Esophagus muscularis mucosa (tissue), 4 donors: ENCODE measurements at places on chromosomes 2 and 18. TPM values are rescaled to one million over a fixed set of nuclear protein-coding genes. Genes with fewer than 3 reads are reported as not detected.

DNA sequence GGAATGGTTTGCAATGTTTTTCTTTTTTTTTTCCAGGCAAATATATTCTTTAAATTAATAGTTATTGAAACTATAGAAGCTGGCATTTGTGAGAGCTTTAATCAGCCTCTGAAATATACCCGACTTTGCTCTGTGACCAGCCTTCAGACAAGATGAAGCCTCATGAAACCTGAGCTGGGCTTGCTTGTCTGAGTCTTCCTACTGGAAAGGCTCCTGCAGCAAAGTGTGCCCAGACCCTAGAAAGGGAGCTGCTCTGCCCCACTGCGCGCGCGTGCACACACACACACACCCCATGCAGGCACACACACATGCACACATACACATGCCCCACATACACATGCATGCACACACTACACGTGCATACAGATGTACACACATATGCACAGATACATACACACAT lies 203.3 kb upstream of the NT5C1B start:
- no peak for DNase-seq

RESP18 gene
- not detected for total RNA-seq

IL18R1 gene
- 3.0 TPM for total RNA-seq

DNA sequence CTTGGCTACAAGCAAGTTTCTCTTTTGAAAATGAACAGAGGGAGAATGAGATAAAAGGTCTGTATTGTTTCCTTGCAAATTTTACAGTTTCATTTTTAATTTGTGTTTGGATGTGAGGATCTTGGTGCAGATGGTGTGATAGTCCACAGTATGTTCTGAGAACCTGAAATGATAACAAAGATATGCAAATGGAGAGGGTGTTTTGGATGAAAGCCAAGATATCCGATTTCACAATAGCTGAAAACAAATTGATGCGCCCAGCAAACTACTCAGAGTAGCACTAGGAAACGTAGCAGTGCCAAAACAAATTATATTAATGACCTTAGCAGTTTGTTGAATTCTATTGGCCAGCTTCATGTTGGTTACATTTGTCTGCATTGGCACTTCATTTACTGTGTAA lies 683.5 kb downstream of the TMEM182 start:
- DNase-seq: no peak

DNA sequence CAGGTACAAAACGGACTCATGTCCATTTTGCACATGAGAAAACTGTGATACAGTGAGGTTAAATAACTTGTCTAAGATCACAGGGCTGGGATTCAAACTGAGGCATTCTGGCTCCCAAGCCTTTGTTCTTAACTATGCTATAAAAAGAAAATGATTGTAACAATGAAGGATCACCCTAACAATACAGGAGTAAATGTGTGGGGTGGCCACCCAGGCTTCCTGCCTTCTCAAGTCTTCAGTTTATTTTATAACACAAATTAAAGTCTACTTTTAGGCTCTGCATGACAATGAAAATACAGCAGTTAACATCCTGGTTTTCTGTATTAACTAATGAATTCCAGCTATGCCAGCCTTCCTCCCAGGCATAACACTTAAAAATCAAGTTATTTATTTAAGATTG lies 7.6 kb downstream of the WDFY1 start:
- DNase-seq: no peak

DNA sequence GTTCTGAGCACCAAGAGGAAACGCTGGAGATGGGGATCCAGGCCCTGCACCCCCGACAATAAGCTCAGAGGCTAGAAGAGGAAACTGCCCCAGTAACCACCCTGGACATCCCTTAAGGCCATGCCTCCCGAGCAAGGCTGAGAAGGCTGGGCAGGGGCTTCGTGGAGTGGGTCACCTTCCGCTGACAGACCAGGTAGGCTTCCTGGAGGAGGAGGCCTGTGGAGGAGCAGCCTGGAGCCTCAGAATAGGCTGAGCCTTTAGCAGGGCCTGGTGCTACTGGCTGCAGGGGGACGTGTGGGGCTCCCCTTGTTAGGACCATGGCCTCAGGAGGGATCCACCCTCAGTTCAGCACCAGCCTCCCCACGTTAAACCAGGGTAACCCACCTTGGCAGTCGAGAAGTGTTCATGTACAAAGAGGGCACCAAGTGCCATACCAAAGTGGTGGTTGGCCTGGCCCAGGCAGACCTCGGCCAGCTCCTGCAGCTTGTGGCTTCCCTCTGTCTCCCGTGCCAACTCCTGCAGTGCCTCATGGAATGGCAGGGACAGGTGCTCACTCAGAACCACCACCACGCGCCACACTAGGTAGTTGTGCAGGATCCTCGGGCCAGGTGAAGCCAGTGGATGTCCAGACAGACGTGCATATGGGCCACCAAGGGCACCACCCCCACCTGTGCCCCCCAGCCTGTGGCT lies 28.5 kb upstream of the ALPP start:
- no peak for DNase-seq

DNA sequence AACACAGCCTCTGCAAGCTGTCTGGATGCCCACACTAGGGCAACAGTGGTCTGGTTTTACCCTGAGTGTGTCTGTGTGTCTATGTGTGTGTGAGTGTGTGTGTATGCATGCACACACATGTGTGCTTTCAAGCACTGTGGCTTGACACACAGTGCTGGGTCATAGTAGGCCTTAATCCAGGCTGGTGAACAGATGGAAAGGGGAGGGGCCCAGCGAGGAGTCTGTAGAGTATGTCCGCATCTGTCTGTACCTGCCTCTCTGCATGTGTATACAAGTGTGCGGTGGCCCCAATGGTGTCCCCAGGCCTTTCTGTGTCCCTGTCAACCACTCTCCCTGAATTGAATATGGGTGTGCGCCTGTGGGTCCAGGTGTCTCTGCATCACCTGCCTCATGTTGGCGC lies 9.3 kb upstream of the KCNIP3 start:
- no peak for DNase-seq

DNA sequence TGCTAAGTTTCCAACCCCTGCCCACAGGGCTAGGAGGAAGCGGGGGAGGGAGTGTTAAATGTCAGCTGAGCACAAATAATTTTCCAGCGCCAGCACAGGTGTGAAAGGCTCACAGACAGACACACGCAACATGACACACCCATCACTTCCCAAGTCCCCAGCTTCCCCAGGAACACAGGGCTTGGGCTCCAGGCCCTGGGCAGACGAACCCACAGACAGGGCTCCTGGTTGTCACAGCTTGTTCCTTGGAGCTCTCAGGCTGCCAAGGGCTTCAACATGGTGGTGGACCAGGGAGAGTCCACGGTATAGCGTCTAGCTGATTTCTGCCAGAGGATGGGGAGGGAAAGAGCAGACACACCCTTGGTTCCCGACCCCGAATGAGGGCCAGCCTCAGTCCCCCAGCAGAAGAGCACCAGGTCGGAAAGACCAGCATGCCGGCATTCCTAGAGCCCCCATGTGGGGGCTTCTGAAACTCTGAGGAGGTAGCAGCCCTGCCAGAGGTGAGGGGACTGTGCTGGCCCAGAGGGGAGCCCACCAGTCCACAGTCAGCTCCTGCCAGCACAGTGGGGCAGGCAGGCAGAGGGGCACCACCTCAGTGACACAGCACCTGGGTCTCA lies 1.9 kb downstream of the DUSP2 start:
- DNase-seq: no peak

- DNase-seq: no peak
Observed at GRCh38 chr18:46211816-46212215, 107.6 kb downstream of the HAUS1 start.

NYAP2 gene
- 0.17 TPM for total RNA-seq

DNA sequence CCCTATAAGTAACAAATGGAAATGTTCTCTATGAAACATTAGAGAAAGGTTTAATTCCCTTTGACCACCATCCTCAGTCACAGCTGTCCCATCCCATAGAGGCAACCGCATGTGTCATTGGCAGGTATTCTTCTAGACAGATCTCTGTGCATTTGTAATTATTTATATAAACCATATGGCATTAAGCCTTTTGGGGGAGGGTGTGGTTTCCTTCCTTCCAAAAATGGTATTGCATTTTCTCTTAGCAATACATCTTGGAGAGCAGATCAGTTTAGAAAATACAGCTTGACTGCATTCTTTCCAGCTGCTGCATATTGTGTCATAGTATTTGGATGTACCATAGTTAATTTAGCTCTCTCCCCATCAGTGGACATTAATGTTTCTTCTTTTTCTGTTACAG lies 57.7 kb downstream of the LCLAT1 start:
- no peak for DNase-seq

DNA sequence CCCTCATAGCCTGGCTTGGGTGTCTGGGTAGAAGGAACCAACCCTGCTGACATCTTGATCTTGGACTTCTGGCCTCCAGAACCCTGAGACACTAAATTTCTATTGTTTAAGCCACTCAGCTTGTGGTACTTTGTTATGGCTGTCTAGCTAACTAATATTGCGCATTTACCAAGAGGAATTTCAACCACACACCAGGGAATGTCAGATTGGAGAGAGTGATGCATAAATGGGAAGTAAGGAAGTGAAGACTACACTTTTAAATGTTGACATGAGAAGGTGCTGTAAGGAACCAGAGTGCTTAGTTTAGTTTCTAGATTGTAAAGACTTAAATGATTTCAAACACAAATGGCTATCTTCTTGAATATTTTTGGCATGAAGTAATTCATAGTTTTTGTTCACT lies 98.9 kb upstream of the ITGB6 start:
- no peak for DNase-seq

DNA sequence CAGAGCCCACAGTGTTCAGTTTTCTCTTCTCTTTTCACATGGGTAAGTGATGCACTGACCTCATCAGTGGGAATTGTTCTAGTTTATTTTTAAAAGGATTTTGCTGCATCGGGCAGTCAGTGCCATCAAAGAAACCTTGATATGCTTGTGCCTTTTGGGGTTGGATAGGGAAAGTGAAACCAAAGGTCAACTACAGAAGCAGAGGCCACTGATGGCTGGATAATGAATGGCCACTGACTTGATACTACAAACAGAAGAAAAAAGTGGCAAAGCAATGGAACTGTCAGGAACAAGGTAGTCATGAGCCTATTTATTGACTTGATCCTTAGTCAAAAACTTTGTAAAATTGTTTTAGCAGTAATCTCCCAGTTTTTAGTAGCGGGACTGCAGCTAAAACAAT lies 636.3 kb upstream of the ZEB2 start:
- no peak for DNase-seq

ALS2 gene
- total RNA-seq: 19.4 TPM

DNA sequence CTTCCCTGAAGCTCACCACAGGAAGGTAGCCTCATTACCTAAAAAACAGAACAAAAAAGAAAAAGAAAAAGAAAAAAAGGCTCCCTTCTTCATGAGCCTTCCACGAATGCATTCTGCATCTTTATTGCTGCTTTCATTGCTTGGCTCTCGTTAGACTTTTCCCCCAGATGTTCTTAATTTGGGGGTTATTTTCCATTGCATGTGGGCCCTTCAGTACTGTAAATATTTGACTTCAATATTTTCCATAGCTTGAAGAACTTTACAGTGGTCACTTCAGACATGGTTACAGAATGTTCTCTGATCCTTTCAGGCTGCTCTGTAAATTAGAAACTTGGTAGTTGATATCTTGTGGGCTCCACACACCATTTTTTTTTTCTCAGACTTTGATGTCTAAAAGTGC lies 65.6 kb upstream of the COPS8 start:
- no peak for DNase-seq

- DNase-seq: no peak
Observed at GRCh38 chr2:106106622-106107508, 87.2 kb downstream of the UXS1 start.

DNA sequence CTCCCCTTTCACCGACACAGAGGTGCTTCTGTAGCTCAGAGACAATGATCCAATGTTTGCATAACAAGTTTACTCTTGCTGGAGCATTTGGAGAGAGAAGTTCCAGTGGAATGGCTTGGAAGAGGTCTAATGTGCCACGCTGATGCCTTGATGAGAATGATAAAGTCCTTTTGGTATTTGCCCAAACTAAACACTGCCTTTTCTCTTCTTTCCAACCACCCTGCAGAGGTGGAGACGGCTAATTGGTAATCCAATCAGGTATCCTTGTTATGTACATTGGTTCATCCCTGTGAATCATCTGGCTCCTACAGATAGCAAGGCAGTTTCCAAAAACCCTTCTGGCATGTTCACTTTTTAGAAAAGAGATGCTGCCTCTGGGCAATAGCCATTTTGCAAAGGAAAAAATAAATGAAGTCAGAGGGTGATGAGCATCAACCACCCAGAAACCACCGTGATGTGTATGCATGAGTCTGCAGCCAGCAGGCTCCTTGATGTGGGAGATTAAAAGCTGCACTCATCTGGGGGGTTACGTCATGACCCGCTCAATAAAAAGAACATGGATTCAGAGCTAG lies 40.6 kb downstream of the KIAA2012 start:
- no peak for DNase-seq

GRCh38 chr18:44791520-44791919 lies 110.8 kb downstream of the SETBP1 start:
- DNase-seq: no peak

GRCh38 chr2:235026649-235027557 lies 75.1 kb downstream of the SH3BP4 start:
- DNase-seq: no peak

GNLY gene
- 2.9 TPM for total RNA-seq

DNA sequence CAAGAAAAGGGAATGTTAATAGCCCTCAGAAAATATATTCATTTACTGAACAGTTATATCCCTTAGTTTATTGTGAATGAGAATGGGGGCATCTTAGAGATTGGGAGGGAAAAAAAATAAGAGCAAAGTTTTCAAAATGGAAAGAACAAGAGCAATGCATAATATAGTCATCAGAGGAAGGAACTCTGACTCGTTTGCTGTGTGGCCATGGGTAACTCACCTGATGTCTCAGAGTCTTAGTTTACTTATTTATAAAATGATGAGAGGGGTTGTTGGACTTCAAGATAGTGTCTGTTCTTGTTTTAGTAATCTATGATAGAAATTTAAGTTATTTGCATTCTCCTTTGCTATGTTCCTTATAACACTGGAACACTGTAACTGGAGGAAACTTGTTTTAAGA lies 70.7 kb downstream of the EML4 start:
- no peak for DNase-seq

ASB18 gene
- not detected for total RNA-seq

DNA sequence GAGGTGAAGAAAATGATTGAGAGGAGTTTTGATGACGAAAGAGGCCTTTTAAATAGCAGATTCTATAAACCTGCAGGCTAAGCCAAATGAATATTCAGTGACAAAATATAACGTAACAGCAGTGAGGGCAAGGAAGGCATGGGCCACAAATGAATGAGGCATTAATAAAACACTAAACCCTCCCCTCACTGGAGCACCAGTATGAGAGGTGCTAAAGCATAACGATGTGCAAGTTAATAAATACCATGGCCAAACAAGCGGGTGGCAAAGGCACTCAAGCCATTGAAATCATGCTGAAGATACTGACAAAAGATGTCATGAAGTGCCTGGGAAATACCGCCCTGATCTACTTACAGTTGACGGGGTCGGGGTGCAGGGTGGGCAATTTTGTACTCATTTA lies 30.2 kb upstream of the LONRF2 start:
- DNase-seq: no peak

DNA sequence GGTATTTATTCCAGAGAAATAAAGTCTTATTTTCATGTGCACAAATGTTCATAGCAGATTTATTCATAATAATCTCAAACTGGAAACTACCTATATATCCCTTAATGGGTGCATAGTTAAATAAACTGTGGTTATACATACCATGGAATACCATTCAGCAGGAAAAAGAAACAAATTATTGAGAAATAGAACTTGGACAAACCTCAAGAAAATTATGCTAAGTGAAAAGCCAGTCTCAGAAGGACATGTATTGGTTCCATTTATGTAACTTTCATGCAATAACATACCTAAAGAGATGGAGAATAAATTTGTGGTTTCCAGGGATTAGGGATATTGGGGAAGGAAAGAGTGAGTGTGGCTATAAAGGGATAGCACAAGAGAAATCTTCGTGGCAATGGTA lies 452.6 kb downstream of the SETBP1 start:
- DNase-seq: no peak
